Activated naive CD4-positive, alpha-beta T cell treated with anti-CD3 and anti-CD28 coated beads, Interleukin-2, amount 50 U/mL, for 16 hours (primary cell): ENCODE measurements at places on chromosomes 2 and 18.

GRCh38 chr18:47260120-47260923, 8.9 kb upstream of the SKOR2 start:
- no peak for DNase-seq

DNA sequence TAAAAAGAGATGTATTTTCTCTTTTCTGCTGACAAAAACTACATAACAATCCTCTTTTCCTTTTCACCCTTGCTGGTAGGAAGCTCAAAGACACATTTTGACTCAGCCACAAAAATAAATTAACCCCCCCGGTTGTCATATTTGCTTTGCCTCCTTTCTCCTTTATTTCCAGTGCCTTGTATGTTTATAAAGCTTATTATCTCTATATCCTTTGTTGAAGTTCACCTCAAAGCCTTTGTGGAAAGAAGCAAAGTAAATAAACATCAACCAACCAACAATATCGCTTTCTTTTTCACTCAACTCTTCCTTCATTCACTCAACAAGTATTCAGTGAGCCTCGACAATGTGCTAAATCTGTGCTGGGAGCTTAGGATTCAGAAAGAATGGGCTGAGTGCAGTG, 276.5 kb upstream of the ID2 start:
- no peak for DNase-seq

- no peak for DNase-seq
Measured at GRCh38 chr2:84841577-84841976, 39.3 kb downstream of the TRABD2A start.

DNA sequence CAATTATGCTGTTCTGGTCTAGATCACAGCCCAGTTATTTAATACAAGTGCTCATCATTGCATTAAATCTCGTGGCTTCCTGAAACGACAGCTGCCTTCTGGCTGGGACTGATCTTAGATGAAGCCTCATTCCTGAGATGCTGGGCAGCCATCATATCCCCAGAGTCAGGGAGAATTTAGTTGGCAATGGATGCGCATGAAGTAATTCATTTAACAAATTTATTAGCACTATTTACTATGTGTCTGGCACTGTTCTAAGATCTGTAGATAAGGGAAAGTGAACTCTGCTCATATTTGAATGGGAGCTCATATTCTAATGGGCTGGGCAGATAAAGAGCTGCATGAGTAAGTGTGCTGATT, 244.7 kb downstream of the KCNS3 start:
- DNase-seq: no peak

DNA sequence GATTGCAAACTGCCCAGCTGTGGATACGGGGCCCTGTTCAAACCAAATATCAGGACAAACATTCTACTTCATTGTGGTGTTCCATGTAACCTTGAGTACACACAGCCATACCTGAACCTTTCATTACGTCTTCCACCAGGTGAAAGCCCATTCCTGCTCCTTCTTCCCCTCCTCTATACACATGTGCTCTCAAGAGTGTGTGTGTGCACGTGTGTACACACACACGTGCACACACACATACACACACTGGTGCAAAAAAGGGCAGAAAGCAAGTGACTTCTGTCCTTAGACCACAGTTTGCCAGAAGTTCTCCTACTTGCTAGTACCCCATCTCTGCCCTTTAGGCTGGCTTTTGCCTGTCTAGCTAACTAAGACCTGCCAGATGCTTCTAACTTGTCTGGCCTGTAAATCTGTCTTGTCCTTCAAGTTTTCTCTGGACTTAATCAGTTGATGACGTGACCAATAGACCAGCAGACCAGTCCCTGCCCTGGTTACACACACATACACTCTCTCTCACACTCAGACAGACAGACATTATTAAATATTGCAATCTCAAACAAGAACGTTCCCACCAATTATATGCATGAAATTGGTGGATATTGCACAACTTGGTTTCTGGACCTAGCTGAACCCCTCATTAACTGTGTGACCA, 163.4 kb downstream of the MSH2 start:
- DNase-seq: no peak

- no peak for DNase-seq
Measured at GRCh38 chr2:168697668-168698121, 104.7 kb upstream of the NOSTRIN start.

DNA sequence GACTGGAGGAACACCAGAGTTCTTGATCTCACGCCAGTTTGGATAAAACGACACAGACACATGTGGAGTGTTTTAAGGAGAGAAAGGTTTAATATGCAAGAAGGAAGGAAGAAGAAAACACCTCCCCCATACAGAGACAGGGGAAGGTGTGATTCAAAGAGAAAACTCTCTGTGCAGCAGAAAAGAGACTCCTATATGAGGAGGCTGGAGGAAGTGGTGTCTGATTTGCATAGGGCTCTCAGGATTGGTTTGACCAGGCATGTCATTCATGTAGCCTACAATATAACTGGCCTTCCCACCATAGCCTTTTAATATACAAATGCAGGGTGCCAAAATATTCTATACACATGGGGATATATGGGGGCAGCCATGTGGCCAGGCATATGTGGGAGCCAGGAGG, 1386.5 kb downstream of the RPIA start:
- DNase-seq: no peak

DNA sequence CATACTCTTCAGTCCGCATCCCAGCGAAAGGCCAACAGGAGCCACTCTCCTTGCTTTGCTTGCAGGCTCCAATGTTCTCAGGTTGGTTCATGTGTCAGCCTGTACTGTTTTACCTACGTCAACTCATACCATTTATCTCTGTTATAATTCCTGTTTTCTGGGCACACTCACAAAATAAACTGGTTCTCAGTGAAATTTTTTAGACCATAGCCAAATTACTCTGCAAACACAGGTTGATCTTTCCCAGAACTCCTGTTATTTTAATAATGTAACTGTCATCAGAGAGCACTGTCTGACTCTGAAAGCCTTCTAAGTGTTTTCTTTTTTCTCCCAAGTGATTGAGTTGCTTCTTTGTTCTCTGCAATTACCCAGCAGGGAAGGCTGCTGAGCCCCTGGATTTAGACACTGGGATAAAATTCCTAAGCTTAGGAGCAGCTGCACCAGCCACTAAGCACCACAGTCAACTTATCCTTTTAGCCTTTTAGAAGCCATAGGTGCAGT, 111.6 kb upstream of the PIEZO2 start:
- no peak for DNase-seq

- DNase-seq: no peak
Measured at GRCh38 chr18:61841706-61842105, 51.1 kb downstream of the RNF152 start.

- DNase-seq: no peak
Measured at GRCh38 chr2:71336384-71336783, 4.8 kb downstream of the ZNF638 start.

DNA sequence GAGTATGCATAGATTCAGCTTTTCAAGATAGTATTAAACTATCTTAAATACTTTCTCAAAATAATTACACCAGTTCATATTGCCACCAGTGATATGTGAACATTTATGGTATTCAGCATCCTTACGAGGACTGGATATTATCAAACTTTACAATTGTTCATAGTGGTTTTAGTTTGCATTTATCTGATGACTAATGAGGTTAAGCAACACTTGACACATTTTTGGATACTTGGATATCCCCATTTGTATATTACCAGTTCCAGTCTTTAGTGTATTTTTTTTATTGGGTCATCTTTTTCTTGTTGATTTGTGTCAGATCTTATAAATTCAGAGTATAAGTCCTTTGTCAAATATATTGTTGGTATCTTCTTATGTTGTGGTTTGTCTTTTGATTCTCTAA, 128.4 kb downstream of the ASXL3 start:
- no peak for DNase-seq

GRCh38 chr18:69215161-69215560, 185.5 kb upstream of the DOK6 start:
- DNase-seq: no peak

DNA sequence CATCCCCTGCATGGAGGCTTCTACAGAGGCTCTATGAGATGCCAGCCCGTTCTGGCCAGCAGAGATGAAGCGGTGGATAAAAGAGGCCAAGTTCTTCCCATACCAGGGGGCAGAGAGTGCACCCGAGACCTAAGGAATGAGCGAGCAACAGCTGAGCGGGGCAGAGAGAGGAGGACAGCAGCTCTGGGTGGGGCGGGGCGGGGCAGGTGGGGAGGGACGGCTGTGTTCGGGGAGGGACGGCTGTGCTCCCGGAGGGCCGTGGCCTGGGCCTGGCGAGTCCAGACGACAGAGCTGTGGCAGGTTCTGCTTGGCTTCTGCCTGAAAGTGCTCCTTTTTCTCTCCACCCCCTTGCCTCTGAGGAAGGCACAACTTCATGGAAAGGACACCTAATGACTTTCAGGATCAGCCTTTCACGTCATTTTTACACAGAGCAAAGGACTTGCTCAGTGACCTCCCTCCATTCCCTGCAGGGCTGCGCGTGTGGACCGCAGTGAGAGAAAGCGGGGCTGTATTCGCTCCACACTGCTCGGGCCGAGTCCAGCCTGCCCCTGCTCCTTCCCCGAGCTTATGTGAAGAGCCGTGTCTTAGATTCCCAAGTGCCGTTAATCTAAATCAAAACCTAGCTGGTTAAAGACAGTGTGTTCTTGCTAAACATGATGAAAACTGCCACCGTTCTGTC, 232.9 kb downstream of the HDAC4 start:
- no peak for DNase-seq

DNA sequence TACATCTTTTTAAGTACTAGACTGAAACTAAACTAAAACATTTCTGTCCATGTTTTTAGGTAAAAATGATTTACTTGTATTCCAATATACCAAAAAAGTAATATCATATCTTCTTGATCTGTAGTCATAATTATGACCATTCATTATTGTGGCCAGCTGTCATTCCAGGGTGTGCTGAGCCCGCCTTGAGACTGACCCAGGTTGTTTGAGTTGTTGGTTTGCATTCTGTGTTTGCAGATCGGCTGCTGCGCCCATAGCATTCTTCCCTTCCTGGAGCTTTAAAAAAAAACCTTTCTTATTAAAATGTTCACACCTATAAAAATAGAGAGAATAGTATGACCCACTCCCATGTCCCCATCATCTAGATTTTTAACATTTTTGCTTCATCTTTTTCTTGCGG, 101.9 kb downstream of the PRKCE start:
- no peak for DNase-seq

DNA sequence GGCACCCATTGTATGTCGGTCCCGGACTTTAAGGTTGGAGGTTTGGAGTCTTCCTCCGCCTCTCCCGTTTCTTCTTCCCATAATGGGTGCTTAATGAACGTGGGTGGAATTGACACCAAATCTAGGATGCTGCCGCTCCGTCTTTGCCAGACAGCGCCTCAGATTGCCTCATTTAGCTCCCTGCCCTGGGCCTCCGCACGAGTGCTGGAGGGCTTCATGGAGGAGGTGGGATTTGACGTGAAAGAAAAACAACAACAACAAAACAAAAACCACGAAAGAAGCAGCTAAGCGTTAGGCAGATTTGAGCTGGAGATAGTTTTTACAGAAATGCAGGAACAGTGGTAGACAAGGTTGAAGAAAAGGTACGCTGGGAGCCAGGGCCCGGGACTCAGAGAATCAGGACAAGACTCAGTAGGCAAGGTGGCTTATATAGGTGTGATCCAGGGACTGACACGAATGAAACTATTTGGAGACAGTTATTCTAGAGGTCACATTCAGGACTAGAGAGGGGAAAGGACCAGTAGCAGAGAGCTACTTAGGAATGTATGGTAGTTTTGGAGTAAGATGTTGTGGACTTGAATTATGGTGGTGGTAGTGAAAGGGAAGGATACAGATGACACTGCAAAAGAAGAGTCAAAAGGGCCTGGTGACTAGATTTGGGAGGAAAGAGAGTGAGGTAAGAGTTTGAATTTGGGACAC, 605 bp downstream of the ZNF2 start:
- no peak for DNase-seq

DNA sequence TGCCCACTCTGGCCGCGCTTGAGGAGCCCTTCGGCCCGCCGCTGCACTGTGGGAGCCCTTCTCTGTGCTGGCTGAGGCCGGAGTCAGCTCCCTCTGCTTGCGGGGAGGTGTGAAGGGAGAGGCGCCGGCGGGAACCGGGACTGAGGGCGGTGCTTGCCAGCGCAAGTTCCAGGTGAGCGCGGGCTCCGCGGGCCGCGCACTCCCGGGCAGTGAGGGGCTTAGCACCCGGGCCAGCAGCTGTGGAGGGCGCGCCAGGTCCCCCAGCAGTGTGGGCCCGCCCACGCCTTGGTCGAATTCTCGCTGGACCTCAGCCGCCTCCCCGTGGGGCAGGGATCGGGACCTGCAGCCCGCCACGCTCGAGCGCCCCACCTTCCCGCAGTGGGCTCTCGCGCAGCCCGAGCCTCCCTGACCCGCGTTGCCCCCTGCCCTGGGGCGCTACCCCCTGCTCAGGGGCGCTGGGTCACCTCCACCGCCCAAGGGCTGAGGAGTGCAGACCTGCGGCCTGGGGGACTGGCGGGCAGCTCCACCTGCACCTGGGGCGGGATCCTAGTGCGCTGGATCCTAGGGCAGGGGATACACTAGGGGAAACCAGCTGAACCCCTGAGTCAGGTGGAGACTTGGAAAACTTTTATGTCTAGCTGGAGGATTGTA, 97.3 kb downstream of the CD8B2 start:
- DNase-seq: no peak

GRCh38 chr2:179354739-179355537, 90.3 kb upstream of the SESTD1 start:
- DNase-seq: no peak

DNA sequence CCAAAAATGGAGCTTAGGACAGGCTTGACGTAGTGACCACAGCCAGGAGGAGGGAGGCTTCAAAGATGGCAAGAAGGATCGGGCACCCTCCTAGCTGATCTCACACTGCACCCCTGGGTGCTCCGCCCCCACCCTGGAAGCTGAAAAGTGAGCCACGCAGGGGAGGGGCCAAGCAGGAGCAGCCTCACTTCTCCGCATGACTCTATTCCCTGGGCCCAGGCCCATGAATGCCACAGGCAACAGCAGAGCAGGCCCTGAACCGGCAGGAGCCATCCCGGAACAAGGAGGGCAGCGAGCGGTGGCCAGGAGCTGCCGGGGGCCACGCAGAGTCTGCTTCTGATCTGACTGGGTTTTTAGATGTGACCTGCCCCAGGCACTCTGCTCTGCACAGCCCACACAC, 30.0 kb downstream of the BIN1 start:
- no peak for DNase-seq

GRCh38 chr2:130727286-130727924, 1.5 kb upstream of the GPR148 start:
- DNase-seq: peak; percentile 85

DNA sequence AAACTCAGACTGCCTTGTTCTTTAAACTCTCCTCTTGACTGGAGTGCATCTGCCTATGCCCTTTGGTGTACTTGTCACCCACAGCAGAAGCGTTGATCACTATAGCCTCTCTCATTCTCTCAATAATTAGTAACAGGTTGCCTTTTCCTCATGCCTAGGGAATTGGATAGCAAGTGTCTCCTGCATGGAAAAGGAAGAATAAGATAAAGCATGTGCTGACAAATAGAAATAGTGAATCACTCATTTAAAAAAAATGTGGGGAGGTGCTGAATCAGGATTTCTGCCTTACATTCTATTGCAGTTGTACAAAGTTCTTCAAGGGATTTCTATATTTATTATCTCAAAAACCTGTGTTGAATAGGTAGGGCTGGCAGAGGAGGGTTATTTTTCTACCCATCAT, 323.0 kb downstream of the TXNL1 start:
- DNase-seq: no peak
